ENCODE measurements at places on chromosomes 1 and 21.

DNA sequence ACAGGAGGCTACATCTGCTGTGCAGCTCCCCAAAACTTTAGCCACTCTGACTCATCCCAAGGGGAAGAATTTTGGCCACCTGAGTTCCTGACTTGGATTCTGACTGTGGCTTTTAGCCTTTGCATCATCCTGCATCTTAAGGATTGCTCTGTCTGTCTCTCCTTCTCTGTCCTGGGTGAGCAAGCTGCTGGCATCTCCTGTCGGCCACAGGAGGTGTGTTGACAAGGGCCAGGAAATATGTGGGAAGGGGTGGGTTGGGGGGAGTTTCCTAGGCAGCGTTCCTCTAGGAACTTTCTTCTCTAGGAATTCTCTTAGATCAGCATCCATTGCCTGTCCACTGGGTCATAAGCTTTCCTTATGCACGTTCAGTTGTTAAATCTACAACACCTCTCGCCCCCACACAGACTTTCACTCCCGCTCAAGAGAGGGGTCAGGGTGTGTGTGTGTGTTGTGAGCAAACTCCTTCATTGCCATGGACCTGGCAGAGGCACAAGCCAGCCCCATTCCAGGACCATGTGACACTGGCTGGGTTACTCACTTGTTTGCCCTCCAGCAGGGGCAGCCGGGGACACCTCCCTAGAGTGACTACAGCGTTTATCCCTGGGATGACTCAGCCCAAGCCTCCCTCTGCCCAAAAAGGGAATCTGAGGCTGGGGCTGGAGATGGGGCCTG is 145.0 kb upstream of the DUSP10 start:
- DNase-seq: no peak

DNA sequence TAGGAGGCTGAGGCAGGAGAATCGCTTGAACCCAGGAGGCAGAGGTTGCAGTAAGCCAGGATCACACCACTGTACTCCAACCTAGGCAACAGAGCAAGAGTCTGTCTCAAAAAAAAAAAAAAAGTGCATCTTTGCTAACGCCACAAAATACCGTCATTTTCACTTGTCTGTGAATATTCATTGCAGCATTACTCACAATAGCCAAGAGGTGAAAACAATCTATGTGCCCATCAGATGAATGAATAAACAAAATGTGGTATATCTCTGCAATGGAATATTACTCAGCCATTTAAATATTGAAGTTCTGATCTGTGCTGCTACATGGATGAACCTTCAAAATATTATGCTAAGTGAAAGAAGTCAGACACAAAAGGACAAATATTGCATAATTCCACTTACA is 7.9 kb upstream of the TIAM1 start:
- DNase-seq: no peak

DNA sequence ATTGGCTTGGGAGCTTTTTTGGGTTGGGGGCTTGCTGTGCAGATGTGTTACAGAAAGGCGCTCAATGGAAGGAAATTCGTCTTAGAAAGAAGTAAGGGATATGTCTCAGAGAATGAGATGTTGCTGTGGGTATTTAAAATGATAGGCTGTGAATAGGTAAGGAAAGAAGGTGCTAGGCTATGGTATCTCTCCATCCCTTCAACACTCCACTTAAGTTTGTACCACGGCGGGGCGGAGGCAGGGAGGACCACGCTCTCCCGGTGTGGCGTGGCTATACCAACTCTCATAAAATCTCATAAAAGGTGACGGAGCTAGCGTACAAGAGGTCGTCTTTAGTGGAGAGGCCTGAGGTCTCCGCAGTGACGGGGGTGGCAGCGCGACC is 305 bp upstream of the RPS6KC1 start:
- DNase-seq: no peak

- DNase-seq: no peak
Measured at GRCh38 chr1:14190508-14190907, 408.0 kb upstream of the KAZN start.

- DNase-seq: no peak
Measured at GRCh38 chr1:59635097-59635496, 179.7 kb upstream of the HOOK1 start.

- DNase-seq: no peak
Measured at GRCh38 chr21:30166171-30166570, 434 bp downstream of the CLDN17 start.

- DNase-seq: no peak
Measured at GRCh38 chr1:229310833-229311232, 32.0 kb downstream of the CCSAP start.
